ENCODE measurements at places on chromosomes 2 and 18.
A peak's percentile ranks its signal among the peaks of the same experiment; 100 is the strongest.

GRCh38 chr2:121833358-121833723, 77.9 kb downstream of the TSN start:
- DNase-seq, result no peak

DNA sequence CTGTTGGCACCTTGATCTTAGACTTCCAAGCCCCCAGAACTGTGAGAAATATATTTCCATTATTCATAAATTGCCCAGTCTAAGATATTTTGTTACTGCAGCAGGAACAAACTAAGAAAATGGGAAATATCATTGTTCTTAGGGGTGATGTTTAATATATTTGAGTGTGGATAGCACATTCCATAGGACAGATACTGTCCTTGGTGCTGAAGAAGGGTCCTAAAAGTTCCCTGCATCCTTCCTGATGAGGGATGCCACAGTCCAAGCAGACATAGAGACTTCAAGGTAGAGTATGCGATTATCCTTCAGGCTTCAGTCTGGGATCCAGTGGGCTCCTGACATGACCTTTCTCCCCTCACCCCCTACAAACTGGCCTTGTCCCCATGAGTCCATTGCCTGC, 689.0 kb downstream of the TDRD15 start:
- DNase-seq, result no peak

- DNase-seq, result no peak
These were observed 272.5 kb downstream of the GALR1 start for GRCh38 chr18:77522051-77522675.

DNA sequence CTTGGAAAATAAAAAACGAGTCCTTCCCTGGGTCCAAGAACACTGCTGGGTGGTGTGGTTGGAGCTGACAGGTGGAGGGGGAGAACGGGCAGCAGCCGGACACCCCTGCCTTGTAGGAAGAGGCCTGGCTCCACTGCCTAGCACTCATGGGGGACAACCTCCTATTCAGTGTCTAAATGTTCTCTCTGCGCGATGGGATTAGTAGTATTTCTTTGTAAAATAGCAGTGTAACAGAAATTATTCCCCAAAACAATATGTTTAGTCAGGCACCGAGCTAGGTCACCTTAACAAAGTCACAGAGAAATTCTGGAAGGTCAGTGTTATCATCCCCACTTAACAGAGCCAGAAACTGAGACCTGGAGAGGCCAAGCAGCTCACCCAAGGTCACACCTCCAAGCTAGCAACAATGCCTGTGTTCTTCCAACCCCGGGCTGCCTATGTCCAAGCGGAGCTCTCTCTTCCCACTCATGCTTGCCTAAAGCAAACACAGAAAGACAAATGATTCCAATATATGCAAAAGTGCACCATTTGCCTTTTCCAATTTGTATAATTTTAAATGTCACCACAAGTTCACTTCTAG, 68.0 kb downstream of the STEAP3 start:
- DNase-seq, result no peak

- peak; percentile 21 for DNase-seq
These were observed 31.1 kb upstream of the STK39 start for GRCh38 chr2:168278424-168278888.

GRCh38 chr2:64980183-64980582, 9.0 kb upstream of the SLC1A4 start:
- DNase-seq, result no peak

DNA sequence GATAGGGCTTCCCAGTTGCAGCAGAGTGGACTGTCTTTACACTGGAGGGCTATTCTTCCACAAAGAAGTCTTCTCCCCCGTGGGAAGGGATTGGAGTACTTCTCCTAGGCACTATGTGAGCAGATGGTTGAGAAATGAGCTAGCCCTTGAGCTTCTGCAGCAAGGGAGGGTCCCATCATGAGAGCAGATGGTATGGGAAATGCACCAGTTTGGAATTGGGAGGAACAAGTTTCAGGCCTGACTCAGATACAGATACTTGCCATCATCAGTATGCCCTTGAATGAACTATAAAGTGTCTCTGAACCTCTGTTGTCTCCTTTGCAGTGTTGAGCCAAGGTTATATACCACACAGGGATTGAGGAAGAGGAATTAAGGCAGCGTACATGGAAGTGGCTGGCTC, 757.4 kb downstream of the RNF144A start:
- DNase-seq, result peak; percentile 20

GRCh38 chr2:218953366-218953954, 6.0 kb upstream of the CDK5R2 start:
- no peak for DNase-seq

GRCh38 chr18:59041819-59042815, 97.6 kb upstream of the SEC11C start:
- DNase-seq, result no peak

GRCh38 chr2:33277002-33277426, 199.4 kb upstream of the RASGRP3 start:
- no peak for DNase-seq

- DNase-seq, result no peak
These were observed 74.9 kb downstream of the TDRD15 start for GRCh38 chr2:21198637-21199036.

GRCh38 chr18:67074309-67074708, 442.2 kb downstream of the DSEL start:
- DNase-seq, result no peak

DNA sequence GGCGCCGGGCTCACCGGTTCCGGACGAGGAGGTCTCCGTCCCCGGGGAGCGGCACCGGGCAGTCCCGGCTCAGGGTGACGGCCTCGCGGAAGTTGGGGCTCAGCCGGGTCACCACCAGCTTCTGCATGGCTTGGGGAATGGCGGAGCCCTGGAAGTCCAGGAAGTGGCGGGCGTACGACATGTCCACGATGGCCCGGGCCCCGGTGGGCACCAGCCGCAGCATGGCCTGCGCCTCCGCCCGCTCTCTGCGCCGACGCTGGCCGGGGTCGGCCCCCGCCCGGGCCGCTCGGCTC, 157 bp downstream of the PTGR3 start:
- DNase-seq, result no peak

DNA sequence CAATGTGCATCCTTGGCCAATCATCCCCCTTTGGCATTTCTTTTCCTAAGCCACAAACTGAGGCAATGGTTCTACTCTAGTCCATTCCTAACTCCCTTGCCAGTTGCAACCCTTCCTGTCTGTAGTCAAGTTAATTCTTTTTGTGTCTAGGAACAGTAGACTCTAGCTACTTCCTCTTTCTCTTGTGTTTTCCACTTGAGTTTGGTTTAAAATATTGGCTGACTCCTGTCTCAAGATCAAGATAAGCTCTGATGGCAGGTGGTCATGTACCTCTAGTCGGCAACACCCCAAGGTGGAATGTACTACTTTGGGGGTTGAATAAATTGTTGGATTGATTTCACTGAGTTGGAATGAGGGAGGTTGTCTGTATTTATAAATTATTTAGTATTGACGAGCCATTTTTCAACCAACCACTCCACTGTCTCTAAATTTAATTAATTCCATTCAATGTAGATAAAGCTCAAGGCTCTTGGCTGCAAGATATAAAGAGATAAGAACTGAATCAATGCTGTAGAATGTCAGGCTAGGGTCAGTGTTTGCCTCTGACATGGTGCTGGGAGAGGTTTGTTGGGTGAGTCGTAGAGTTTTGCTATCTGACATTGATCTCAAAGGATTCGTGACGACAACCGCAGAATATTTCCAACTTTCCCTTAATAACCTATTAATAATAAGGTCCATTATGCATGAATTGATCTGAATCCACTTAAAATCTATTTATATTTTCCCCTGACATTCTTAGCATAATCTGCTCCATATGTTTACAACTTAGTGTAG, 188.7 kb upstream of the APCDD1 start:
- peak; percentile 36 for DNase-seq

GRCh38 chr2:157261199-157261782, 3.8 kb downstream of the GALNT5 start:
- DNase-seq, result peak; percentile 51

- DNase-seq, result peak; percentile 58
These were observed 116.5 kb upstream of the SPATS2L start for GRCh38 chr2:200189964-200190363.

- no peak for DNase-seq
These were observed 47.4 kb downstream of the FSIP2 start for GRCh38 chr2:185785851-185786473.

DNA sequence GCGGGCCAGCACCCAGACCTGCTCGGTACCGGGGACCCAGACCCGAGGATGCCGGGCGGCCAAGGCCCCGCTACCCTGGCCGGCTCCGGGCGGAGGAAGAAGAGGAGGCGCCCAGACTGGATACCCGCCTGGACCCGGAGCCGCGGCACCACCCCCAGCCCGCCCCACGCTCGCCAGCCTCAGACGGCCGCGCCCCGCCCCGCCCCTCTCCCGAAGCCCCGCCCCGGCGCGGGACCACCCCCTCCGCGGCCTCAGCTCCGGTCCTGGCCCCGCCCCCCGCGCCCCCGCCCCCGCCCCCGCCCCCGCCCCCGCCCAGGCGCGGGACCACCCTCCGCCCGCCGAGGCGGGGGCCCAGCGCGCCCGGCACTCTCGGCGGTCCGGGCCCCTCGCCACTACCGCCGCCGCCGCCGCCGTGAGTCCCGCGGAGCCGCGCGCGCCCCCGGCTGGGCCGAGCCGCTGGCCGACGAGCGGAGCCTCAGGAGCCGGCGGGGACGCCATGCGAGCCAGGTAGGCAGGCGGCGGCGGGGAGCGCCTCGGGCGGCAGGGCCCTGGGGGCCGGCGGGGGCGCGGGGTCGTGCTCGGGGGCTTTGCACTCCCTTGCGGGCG, at the start of gene SH3BP4:
Gene SH3BP4 (plus strand): TSS at position 354 of the 606 bp plus-strand sequence. CDS start 82,986 bp downstream, outside the sequence.
- DNase-seq, result peak; percentile 83

DNA sequence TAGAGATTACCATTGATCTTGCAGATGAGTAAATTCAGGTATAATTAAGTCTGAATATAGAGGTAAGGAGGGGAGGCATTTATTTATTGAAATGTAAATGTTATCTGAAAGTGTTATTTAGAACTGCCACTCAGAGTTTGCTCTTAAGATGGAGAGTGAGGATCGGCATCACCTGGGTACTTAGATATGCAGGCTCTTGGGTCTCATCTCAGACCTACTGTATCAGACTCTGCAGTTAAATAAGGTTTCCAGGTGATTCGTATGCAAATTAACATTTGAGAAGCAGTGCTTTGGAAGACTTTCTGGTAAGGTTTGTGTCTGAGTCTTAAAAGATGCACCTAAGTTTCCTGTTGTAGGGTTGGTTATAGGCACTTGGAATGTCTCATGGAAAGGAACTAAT, 9.2 kb downstream of the HTR2B start:
- DNase-seq, result no peak

- no peak for DNase-seq
These were observed 340.7 kb downstream of the LPIN1 start for GRCh38 chr2:12087175-12087574.

GRCh38 chr18:48446582-48447225, 37.5 kb upstream of the ZBTB7C start:
- DNase-seq, result peak; percentile 72

GRCh38 chr2:18317017-18317416, 243.4 kb downstream of the RDH14 start:
- no peak for DNase-seq

DNA sequence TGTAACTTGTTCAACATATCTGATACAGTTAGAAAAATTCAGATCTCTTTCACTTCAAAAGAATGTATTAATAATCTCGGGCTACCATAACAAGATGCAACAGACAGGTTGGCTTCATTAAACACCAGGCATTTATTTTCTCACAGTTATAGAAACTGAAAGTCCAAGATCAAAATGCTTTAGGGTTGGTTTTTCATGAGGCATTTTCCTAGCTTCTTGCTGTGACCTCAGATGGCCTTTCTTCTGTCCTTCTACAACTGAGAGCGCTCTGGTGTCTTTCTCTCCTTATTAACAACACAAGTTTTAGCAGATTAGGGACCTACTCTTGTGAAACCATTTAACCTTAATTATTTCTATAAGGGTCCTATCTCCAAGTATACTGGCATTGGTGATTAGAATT, 452.5 kb downstream of the ZNF804A start:
- DNase-seq, result no peak

- peak; percentile 70 for DNase-seq
These were observed 79.8 kb upstream of the MC4R start for GRCh38 chr18:60452421-60452820.

DNA sequence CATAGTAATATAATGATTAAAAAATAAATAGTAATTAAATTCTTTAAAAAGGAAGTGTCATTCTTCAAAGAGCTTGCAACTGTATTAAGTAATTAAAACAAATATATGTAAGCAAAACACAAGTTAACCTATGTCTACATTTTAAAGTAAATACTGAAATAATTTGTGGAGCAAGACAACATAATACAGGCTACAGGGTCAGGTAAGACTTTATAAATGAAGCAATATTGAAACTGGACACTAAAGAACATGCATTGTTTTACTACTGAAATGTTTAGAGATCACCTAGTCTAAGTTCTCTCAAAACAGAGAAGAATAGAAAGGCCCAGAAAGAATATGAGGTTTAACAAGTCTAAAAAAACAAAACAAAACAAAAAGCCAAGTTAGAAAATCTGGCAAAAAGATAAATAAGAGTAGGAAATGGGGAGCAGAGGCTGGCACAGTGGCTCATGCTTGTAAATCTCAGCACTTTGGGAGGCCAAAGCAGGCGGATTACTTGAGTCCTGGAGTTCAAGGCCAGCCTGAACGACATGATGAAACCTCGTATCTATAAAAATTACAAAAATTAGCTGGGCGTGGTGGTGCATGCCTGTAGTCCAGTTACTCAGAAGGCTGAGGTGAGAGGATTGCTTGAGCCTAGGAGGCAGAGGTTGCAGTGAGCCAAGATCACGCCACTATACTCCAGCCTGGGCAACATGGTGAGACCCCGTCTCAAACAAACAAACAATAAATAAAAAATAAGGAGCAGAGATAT, 34.4 kb downstream of the VPS54 start:
- no peak for DNase-seq

DNA sequence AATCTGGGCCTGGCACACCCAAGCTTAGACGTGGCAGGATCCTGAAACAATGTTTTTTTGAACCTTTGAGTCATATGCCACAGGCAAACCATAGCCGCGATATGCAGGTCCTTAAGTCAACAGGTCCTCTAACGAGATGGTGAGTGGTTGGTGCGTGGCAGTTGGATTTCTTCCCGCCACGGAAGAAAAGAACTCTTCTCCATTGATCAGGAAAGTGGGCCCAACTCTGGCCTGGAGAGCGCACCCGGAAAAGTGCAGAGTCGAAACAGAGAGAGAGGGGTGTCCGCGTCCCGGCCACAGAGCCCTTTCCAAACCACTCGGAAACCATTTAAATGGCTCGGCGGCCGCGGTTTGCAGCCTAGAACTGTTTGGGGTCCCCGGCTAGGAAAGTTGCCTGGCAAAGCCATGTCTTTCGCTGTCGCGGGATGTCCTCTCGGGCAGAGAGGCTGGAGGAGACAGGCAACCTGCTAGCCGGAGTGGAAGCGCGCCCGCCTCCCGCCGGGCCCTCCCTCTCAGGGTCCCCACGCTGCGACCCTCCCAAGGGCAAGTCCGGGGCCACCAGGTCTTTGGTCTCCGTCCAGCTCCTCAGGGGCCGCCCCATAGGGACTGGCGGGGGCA, 777 bp downstream of the GALNT3 start:
- DNase-seq, result no peak

GRCh38 chr2:183125659-183126341, 1.6 kb downstream of the NUP35 start:
- no peak for DNase-seq

DNA sequence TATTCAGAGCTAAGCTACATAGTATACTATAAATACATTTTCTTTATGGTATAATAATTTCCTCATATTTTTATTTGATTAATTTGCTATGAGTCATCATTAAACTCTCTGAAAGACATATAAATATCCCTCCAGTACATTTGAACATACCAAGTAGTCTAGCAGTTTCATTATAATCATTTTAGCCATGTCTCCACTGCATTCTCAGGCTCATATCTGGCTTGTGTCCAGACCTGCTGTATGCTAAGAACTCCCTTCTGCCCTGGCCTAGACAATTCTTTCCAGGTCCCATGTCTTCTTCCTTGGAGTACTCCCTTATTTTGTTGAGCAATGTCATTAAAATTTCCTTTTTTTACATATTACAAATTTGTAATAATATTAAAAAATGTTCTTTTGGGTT, 16.6 kb upstream of the DYNC1I2 start:
- peak; percentile 67 for DNase-seq
